ENCODE measurements at places on chromosomes 5 and 9.

- no peak for DNase-seq
Observed at GRCh38 chr5:43336159-43336558, 22.9 kb upstream of the HMGCS1 start.

GRCh38 chr5:14109771-14110170 is 33.4 kb upstream of the TRIO start:
- no peak for DNase-seq

DNA sequence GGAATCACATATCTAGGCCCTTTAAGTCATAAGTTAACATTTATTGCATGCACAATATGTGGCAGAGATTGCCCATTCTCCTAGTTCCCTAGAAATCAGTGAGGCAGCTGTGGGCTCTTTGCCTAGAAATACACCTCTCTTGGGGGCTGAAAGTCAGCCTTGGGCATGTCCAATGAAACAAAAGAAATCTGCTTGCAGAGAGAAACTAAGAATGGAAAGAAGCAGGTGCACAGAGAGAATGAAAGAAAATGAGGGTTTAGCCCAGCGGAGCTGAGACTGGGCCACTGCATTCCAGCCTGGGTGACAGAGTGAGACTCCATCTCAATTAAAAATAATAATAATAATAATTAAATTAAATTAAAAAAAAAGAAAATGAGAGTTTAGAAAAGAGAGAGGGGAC is 57.3 kb upstream of the DAB2 start:
- DNase-seq = no peak

DNA sequence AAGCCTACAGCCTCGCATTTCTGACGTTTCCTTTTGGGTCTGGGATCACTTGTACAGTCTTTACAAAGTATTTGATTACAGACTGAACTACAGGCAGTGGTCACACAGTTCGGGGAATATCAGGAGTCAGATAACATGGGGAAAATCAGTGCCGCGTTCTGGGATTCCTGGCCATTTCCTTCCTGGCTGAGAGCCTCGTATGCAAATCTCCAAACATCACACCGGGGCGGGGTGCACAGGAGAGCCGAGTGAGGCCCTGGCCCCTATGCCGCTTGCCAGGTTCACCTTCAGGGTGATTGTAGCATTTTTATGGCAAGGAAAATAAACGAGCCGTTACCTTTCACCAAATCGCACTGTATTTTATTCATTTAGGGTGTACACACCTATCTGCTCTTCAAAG is 29.6 kb upstream of the SLC9A3 start:
- DNase-seq = no peak
